AG10803 (cell line): ENCODE measurements at places on chromosomes 7 and 10.

GRCh38 chr7:155962968-155963300 lies 150.7 kb upstream of the SHH start:
- DNase-seq, result no peak

DNA sequence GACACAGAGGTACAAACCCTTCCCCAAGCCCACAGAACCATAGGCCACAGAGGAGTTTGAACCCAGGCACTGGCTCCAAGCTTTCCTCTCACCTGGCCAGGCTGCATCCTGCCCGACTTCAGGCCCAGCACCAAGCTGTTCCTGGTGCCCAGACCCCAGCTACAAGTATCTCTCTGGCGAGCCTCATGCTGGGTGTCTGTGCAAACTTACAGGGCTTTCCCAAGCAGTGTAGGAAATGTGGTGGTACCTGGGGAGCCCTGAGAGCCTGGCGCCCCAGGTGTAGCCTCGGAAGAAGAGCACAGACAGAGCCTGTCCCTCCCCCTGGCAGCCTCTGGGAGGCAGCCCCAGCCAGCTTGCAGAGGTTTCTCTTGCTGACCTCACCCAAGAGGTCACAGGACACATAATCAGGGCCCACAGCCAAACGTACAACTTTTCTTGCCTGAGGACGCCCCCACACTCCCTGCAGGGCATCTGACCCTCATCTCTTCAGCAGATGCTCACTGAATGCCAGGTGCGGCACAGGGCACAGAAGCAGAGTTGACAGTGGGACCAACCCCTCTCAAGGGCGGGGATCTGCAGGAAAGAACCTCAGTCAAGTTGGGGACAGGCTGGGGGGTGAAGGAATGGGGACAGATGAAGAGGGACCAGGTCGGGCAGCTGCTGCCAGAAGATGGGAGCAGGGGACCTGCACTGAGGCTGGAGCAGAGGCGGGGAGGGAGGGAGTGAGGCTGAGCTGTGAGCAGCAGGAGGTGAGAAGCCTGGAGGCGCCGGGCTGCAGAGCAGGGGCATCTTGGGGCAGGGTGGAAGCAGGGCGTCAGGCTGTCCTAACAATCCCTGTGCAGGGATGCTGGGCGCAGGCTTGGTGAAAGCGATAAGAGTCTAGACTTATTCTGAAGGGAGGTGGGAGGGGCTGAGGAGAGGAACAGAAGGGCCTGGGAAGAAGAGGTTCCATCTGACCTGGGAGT lies 16.3 kb upstream of the MYL7 start:
- DNase-seq, result no peak

DNA sequence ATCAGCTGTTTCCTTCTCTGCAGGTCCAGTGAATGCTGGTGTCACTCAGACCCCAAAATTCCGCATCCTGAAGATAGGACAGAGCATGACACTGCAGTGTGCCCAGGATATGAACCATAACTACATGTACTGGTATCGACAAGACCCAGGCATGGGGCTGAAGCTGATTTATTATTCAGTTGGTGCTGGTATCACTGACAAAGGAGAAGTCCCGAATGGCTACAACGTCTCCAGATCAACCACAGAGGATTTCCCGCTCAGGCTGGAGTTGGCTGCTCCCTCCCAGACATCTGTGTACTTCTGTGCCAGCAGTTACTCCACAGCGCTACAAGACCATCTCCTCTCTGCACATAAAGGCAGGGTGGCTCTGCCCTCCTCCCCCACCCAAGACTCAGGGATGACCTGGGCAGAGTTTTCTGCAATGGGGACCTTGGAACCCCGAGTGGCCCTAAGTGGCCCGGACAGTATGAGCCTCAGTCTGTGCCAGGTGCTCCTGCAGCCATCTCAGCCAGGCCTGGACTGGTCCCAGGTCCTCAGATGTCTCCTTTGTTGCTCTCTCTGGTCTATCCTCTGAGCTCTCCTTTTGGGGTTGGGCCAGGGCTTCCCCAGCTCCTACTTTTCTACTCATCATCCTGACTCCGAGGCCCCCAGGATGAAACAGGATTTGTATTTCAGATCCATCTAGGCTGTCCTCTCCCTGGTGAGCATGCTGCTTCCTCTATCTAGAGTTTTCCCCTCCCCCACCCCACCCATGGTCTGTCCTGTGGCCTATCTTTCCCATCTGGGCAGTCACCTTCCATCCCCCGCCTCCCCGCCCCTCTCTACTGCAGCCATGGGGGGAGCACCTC lies 212.1 kb upstream of the PRSS58 start:
- no peak for DNase-seq

GRCh38 chr7:102190776-102191350 lies 95.8 kb upstream of the SH2B2 start:
- DNase-seq, result no peak
